CD4-positive, alpha-beta T cell treated with Interleukin-4 for 4 hours (primary cell): ENCODE measurements at places on chromosomes 3 and 15.

DNA sequence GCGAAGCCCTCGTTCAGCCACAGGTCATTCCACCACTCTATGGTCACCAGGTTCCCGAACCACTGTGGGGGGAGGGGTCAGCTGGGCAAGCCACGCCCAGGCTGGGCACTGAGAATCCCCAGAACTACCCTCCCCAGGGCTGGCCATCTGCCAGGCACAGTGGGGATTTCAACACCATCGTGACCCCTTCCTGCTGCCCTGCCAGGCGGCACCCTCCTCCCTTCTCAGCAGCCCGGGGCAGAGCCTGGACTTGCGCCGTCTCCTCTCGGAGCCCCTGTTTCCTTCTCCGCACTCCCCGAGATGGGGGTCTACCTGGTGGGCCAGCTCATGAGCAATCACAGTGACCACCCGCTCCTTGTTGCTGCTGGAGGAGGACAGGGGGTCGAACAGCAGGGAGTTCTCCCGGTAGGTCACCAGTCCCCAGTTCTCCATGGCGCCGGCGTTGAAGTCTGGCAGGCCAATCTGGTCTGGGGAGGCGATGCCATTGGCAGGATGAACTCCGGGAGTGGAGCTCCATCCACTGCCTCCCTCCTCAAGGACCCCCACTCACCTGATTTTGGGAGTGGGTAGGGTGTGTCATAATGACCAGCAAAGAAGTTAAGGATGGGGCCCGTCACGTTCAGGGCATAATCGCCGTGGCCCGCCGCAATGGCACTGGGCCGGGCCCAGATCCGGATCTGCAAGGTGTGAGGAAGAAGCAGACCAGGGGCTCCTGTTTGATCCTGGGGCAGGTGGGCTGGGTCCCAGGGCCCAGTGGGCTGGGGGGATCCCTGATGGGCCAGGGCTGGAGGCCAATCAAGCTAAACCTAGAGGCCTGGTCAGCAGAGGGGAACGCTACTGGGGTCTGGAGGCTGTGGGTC lies 10.5 kb downstream of the ANPEP start:
- DNase-seq, result no peak

- no peak for DNase-seq
Measured at GRCh38 chr3:17865631-17866030, 123.2 kb upstream of the TBC1D5 start.

DNA sequence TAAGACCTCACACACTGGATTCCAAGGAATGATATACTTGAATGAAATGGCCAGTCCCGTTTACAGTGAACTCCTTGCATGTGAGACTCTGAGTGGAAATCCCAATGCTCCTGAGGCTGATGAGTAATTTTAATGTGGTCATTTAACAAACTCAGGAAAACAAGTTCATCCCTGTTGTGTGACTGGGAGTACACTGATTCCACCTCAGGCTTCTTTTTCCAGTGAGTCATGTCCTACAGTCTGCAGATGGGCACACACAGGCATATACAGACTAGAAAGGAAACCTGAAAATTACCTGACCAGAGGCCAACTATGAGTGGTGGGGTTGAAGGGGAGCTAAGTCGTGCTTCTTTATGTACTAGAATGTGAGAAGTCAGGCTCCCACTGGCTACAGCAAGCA lies 5.8 kb downstream of the SQOR start:
- no peak for DNase-seq

GRCh38 chr3:115800489-115801075 lies 177.3 kb downstream of the GAP43 start:
- no peak for DNase-seq

GRCh38 chr15:79433276-79433990 lies 1.3 kb downstream of the MINAR1 start:
- DNase-seq, result no peak

DNA sequence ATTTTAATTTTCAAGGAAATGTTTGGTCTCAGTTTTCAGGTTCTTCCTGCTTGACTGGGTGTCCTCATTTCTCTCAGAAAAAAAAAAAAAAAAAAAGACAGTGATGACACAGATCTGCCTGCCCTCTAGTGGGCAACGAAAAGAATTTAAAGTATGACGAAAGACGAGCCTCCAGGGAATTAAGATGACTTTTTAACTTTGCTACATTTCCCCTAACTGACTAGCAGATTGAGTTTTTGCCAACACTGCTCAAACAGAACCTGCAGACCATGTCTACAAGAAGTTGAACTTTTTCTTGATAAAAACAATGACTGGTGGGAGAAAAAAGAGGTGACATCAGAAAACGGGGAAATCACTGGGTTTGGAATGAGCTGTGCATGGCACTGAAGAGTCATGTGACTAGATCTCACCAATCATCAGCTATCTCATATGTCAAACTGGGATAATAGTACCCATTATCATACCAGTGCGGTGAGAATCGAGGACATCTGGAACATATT lies 40.8 kb downstream of the EOMES start:
- DNase-seq, result peak; percentile 58
